ENCODE measurements at places on chromosomes 13 and 19. TPM values are rescaled to one million over a fixed set of nuclear protein-coding genes. Genes with fewer than 3 reads are reported as not detected.

The ZNF302 gene
- polyA plus RNA-seq, result 43.4 TPM

The MIPEP gene
- 6.9 TPM for polyA plus RNA-seq

The CEACAM21 gene
- polyA plus RNA-seq, result 2.0 TPM

The KCTD15 gene
- polyA plus RNA-seq, result 39.0 TPM

The ACER1 gene
- not detected for polyA plus RNA-seq

The CEACAM4 gene
- not detected for polyA plus RNA-seq

DNA sequence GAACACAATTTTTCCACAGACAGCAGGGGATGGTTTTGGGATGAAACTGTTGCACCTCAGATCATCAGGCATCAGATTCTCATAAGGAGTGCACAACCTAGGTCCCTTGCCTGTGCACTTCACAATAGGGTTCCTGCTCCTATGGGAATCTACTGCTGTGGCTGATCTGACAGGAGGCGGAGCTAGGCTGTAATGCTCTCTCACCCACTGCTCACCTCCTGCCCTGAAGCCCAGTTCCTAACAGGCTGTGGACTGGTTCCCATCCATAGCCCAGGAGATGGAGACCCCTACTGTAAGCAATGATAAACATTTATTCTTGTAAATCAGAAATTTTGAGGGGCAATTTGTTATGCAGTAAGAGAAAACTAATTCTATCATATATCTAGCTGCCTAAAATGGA is 1234.7 kb downstream of the SLITRK1 start:
- no peak for DNase-seq

GRCh38 chr13:30739761-30740642 is 4.7 kb downstream of the ALOX5AP start:
- DNase-seq, result no peak

DNA sequence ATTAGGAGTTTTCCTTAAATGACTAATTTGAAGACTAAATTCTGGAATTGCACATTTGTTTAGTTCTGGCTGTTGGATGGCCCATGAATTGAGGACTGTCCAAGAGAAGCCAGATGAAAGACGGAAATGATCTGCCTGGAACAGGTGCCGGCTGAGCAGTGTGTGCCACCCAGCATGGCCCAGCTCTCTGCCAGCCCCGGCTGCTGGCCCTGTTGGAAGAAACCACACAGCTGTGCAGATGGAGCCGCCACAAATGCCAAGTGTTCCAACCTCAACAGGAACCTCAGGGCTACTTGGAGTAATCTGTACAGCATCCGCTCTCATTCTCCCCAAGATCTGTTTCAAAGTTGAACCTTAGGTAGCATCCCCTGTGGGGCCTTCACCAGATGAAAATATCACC is 67.0 kb upstream of the STARD13 start:
- peak; percentile 49 for DNase-seq

- DNase-seq, result peak; percentile 88
Measured at GRCh38 chr13:45194081-45194939, 6.5 kb downstream of the KCTD4 start.

DNA sequence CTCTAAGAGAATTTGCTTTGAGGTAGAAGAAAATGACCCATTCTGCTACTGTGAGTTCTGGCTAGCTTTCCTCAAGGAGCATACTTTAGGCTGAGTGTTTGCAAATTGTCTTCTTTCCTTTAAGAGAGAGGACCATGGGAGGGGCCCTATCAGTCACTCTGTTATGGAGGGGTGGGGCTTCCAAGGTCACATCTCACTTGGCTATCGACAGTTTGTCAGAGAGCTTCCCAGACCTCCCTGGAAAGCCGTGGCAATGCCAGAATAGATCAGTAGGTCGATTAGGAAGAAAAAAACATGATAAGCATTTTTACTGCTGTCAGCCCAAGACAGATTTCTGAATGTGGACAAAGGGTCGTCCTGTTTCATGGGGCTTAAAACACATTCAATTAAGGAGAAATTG is 93.3 kb downstream of the OXGR1 start:
- no peak for DNase-seq

DNA sequence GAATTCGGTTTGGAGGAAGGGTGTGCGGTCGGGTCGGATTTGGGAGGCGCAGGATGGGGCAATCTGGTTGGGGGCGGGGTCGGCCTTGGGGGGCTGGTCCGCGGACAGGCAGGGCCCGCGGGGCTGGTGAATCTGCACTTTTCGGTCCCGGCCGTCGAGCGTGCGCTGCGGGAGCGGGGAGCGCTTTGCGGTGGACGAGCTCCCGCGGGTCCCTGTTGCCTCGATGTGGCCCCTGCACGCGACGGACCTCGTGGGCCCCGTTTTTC is 11.9 kb downstream of the PEAK3 start:
- no peak for DNase-seq

DNA sequence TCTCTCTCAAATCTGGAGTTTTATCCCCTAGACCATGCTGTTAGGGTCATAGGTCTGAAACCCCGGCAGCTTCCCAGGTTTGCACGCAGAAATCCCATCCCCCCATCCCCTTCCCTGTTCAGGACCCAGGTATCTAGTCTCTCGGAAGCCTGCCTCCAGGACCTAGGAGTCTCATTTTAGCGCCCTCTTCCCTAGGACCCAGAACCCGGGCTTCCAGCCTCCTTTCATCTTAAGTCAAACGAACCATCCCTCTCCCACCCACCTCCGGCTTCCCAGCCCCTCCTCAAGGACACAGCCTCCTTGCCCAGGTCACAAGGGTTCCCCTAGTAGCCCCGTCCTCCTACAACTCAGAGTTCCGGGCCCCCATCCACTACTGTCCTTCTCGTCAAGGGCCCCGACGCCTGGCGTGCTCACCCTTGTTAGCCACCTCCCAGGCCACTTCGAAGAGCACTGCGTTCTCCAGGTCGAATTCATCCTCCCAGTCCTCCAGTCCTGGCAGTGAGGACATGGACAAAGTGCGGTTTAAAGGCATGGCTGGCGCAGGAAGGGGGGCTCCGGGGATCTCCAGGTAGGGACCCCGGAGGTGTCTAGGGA is 431 bp downstream of the GYS1 start:
- no peak for DNase-seq

- no peak for DNase-seq
Measured at GRCh38 chr19:46209051-46209450, 20.5 kb upstream of the IGFL1 start.

- DNase-seq, result peak; percentile 43
Measured at GRCh38 chr19:45508861-45509691, 1.8 kb downstream of the VASP start.

DNA sequence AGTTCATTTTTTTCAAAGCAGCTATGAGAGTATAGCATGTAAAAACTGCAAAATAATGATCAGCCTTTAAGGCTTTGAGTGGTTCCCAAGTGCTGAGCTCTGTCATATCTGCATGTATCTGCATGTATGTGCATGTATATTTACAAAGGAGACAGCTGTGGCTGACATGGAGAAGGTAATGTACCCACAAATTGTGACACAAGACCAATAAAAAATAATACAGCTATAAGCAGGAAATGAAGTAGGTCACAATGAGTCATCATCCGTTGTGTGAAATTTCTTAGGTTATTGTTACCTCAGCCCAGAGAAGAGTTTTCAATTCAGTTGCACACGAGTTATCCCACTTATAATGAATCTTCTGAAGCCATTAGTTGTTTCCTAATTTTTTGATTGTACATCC is 60.9 kb upstream of the MED4 start:
- no peak for DNase-seq

GRCh38 chr13:79626924-79627323 is 146.0 kb downstream of the NDFIP2 start:
- no peak for DNase-seq

DNA sequence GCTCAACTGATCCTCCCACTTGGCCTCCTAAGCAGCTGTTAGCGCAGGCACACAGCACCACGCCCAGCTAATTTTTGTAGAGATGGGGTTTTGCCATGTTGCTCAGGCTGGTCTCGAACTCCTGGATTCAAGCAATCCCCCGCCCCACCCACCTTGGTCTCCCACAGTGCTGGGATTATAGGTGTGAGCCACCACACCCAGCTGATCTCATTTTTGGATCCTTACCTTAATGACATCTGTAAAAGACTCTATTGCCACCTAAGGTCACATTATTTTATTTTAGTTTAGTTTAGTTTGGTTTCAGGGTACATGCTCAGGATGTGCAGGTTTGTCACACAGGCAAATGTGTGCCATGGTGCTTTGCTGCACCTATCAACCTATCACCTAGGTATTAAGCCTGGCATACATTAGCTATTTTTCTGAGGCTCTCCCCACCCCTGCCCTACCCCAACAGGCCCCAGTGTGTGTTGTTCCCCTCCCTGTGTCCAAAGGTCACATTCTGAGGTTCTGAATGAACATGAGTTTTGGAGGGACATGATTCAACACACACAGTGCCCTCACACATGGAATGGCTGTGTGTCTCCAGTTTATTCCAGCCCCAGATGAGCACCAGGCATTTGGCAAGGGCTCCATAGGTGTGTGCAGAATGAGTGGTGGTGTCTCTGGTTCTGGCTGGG is 1.3 kb downstream of the OR10H5 start:
- no peak for DNase-seq
